ENCODE measurements at places on chromosomes 12 and 14.

DNA sequence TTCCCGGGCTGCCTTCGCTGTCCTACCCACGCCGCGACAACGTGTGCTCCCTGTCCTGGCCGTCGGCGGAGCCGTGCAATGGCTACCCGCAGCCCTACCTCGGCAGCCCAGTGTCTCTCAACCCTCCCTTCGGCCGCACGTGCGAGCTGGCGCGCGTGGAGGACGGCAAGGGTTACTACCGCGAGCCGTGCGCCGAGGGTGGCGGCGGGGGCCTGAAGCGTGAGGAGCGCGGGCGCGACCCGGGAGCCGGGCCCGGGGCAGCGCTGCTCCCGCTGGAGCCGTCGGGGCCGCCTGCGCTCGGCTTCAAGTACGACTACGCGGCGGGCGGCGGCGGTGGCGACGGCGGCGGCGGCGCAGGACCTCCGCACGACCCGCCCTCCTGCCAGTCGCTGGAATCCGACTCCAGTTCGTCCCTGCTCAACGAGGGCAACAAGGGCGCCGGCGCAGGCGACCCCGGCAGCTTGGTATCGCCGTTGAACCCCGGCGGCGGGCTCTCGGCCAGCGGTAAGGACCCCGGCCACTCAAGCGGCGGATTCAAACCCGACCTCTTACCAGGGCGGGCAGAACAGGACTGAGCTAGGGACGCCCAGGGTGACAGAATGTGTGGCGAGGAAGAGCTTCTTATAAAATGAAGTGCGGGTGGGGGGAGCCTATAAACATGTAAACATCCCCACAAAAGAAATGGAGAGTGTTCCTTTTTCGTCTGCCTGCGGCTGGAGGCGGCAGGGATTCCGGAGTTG, 503 bp downstream of the HOXC12 start:
- DNase-seq: no peak

DNA sequence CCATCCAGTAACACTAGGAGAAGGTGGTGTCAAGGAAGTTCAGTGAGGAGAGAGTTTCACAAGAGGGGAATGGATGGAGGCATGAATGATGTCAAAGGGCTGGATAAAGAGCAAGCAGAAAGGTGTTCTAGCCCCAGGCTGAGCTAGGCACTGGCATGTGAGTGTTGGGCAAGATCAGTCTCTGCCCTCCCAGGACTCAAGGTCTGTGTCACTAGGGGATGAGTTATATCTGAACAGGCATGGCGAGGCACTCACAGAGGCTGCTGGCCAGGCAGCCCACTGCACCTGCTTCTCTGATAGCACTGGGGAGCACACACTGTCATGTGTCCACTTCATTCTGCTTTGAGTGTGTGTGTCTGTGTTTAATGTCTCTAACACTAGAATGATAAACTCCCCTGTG, 903.8 kb downstream of the BCL11B start:
- DNase-seq: no peak

GRCh38 chr12:46983959-46984841, 95.2 kb upstream of the PCED1B start:
- DNase-seq: peak; percentile 69

GRCh38 chr14:24394275-24394674, 4.5 kb upstream of the NYNRIN start:
- DNase-seq: no peak

GRCh38 chr14:85336257-85336656, 193.7 kb upstream of the FLRT2 start:
- no peak for DNase-seq

- DNase-seq: no peak
Observed at GRCh38 chr14:59566725-59567124, 9.9 kb downstream of the CCDC175 start.

- DNase-seq: no peak
Observed at GRCh38 chr14:74237441-74237840, 1.8 kb upstream of the VSX2 start.

GRCh38 chr12:128387811-128388422, 120.9 kb downstream of the TMEM132C start:
- no peak for DNase-seq

- DNase-seq: no peak
Observed at GRCh38 chr14:51321036-51321435, 81.0 kb downstream of the TMX1 start.

DNA sequence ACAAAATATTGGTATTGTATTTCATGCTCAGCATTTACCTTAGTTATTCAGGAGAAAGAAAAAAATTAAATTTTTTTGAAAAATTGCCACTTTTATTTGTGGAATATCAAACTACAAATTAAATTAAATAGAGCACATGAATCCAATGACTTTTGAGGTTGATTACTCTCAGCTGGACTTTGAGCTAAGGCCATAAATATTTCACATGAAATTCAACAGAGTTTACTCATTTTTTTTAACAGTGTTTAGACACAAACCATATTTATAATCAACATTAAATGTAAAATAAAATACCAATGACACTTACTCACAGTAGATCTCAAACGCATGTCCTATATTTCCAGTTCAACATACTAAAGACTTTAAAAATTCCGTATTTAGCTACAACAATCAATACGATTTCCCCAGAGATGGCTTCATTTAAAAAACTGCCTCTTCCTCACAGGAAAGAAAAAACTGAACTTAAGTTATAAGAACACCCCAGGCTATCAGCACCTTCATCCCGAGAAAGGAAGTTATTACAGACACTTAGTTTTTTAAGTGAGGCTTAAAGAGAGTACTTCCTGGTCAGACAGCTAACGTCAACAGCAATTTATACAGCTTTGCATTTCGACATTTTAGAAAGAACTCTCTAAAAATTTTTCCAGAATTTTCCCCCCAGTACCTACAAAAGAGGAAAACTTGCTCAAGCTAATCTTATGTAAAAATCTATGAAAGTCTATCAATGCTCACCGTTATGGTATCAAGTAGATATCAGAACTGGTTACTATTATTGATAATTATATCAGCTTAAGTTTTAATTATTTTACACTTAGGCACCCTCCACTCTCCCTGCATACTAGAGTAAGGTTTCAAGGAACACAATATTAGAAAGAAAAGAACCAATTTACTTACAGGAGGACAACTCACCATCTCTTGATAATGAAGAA, 13.8 kb downstream of the TAOK3 start:
- no peak for DNase-seq

GRCh38 chr12:66724616-66725015, 45.7 kb upstream of the GRIP1 start:
- no peak for DNase-seq

DNA sequence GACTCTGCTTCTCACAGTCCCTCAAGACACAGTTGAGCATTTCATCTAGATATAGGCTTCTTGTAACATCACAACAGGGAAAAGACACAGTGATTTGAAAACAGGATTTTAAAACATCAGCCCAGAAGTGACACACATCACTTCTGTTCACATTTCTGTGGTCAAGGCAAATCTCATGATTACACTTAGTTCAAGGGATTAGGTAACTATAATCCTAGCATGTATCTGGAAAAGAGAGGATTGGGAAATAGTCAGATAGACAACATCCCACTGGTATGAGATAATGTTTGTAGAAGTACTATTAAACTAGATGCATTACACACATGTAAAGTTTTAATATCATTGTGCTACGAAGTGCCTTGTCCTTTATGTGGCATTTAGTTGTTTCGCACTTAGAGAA, 252.6 kb upstream of the PRKD1 start:
- DNase-seq: peak; percentile 56

- no peak for DNase-seq
Observed at GRCh38 chr14:80586131-80586530, 355.4 kb downstream of the CEP128 start.

DNA sequence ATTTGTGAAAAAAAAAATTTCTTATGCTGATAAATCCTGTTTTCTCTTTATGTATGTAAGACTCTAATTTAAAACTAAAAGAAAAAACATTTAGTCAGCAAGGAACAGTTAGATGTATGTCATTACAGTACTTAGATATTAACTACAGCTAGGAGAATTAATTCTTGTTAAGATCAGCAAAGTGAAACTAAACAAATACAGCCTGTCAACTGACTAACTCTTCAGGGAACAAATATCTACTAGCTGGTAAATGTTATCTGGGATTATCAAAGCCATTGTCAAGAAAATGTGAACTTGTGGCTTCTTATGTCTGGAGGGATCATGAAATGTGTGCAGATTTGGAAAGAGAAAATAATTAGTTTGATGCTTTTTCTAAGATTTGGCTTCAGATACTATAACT, 27.5 kb downstream of the MGAT4C start:
- no peak for DNase-seq

GRCh38 chr12:101995684-101996083, 66.1 kb downstream of the WASHC3 start:
- DNase-seq: no peak

DNA sequence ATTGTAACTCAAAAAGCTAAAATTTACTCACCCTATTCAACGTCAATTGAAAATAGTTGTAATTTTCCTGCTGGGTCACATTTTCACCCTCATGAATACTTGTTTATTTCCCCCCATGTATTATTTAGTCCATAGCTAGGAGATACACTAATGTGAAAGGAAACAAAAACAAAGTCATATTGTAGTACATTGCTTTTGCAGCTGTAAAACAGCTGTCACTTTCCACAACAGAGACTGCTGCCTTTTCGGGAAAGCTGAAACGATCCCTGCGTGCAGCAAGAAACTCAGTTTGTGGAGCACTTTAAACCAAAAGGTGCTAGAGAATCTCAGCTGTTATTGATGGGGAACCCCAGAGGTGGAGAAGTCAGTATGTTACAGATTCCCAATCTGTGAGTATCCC, 4.3 kb downstream of the RACGAP1 start:
- DNase-seq: no peak

GRCh38 chr12:29768372-29768771, 15.4 kb downstream of the TMTC1 start:
- DNase-seq: no peak

- DNase-seq: no peak
Observed at GRCh38 chr14:44589180-44589579, 82.1 kb upstream of the FSCB start.

GRCh38 chr14:84807673-84808072, 722.3 kb upstream of the FLRT2 start:
- DNase-seq: no peak

DNA sequence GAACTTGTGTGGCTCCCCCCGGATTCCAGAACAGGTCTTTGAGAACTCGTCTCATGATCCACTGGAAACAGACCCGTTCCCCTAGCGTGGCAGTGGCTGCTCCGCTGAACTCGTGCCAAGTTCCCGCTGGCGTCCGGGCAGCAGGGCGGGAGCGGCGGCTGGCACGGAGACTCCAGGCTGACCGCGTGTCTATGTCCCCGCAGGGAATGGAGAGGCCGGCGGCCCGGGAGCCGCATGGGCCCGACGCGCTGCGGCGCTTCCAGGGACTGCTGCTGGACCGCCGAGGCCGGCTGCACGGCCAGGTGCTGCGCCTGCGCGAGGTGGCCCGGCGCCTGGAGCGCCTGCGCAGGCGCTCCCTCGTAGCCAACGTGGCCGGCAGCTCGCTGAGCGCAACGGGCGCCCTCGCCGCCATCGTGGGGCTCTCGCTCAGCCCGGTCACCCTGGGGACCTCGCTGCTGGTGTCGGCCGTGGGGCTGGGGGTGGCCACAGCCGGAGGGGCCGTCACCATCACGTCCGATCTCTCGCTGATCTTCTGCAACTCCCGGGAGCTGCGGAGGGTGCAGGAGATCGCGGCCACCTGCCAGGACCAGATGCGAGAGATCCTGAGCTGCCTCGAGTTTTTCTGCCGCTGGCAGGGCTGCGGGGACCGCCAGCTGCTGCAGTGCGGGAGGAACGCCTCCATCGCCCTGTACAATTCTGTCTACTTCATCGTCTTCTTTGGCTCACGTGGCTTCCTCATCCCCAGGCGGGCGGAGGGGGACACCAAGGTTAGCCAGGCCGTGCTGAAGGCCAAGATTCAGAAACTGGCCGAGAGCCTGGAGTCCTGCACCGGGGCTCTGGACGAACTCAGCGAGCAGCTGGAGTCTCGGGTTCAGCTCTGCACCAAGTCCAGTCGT, 1.5 kb downstream of the APOLD1 start:
- DNase-seq: peak; percentile 78

DNA sequence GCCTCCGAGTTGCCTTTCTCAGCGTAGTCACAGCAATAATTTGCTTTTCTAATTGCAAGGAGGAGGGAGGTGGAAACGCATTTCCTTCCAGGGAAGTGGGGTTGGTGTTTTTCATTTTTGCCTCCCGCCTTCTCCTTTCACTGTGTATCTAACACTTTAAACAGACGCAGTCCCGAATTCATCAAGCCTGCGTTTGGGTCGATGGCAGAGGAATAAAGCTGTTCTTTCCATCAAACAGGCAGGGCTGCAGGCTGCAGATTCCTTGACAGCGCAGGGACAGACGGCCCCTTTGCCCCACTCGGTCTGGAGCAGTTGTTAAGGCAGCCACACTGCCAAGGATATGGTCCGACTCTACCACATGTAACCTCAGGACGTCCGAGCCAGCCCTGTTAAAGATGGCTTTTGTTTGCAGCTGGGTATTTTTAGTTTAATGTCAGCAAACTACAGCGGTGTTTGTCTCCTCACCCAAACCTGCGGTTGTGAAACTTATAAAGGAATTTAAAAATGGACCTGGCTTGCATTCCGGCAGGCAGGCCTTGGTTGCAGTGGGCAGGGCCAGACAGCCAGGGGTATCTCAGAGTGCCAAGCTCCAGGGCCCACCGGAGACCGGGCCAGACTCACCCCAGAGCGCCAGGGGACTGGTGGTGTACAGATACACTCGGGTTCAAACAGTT, 2.1 kb downstream of the CHST11 start:
- peak; percentile 25 for DNase-seq

GRCh38 chr14:22533057-22533704, 55.8 kb downstream of the DAD1 start:
- DNase-seq: no peak

DNA sequence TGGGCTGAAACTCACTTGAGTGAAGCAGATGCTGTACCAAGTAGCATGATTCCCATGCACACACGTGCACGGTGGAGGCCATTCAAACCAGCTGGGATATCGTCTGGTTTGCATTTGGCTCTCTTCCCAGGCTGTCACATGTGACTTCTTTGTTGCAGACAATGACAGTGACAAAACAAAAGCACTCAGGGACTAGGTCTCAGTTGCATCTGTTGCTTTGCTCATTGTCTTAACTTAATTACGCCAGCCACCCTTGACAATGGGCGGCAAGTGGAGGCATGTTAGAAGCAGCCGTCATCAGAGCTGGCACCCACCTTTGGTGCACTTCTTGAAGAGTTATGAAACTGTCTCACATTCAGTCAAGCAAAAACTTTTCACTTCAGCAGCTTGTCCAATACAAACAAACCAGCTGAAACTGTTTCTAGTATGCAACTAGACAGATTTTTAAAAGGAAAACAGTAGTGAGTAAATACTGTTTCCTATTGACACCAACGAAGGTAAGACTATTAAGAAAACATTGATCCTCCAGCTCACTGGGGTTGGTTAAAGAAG, 74.3 kb downstream of the IGF1 start:
- DNase-seq: peak; percentile 7

GRCh38 chr12:45290216-45290605, 74.3 kb downstream of the ANO6 start:
- peak; percentile 72 for DNase-seq

- DNase-seq: no peak
Observed at GRCh38 chr12:51744235-51744634, 104.3 kb downstream of the FIGNL2 start.

GRCh38 chr14:103650213-103650612, 21.2 kb downstream of the KLC1 start:
- DNase-seq: no peak

- DNase-seq: no peak
Observed at GRCh38 chr14:21868442-21869046, 194.9 kb upstream of the OR4E1 start.

- no peak for DNase-seq
Observed at GRCh38 chr12:21453312-21453852, 15.9 kb downstream of the PYROXD1 start.

Measured in fibroblast of upper back skin (primary cell).